ENCODE measurements at places on chromosomes 6 and 20. TPM values are rescaled to one million over a fixed set of nuclear protein-coding genes. Genes with fewer than 3 reads are reported as not detected.

DNA sequence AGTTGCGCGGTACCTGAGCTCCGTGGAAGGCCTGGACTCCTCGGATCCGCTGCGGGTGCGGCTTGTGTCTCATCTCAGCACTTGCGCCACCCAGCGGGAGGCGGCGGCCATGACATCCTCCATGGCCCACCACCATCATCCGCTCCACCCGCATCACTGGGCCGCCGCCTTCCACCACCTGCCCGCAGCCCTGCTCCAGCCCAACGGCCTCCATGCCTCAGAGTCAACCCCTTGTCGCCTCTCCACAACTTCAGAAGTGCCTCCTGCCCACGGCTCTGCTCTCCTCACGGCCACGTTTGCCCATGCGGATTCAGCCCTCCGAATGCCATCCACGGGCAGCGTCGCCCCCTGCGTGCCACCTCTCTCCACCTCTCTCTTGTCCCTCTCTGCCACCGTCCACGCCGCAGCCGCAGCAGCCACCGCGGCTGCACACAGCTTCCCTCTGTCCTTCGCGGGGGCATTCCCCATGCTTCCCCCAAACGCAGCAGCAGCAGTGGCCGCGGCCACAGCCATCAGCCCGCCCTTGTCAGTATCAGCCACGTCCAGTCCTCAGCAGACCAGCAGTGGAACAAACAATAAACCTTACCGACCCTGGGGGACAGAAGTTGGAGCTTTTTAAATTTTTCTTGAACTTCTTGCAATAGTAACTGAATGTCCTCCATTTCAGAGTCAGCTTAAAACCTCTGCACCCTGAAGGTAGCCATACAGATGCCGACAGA lies 9.9 kb downstream of the HEY2 start:
- no peak for DNase-seq

DNA sequence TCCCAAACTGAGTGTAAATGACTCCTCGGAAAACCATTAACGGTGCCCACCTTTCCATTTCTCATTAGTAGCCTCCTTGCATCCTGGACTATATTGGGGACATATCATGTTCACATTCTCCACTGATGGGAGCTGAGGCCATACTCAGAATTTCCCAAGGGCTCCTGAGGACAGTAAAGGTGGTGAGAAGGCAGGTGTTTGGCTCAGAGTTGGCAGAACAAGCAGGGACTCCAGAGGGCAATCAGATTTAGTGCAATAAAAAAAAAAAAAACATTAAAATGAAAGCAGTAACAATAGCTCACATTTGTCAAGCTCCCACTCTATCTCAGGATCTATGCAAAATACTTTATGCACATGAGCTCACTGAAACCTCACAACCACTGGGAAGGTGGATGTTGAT lies 401.4 kb downstream of the MAFB start:
- DNase-seq: no peak

- DNase-seq: no peak
Measured at GRCh38 chr6:23308166-23308565, 738.8 kb downstream of the HDGFL1 start.

- DNase-seq: peak; percentile 11
Measured at GRCh38 chr20:5859608-5860007, 90.7 kb downstream of the TRMT6 start.

DNA sequence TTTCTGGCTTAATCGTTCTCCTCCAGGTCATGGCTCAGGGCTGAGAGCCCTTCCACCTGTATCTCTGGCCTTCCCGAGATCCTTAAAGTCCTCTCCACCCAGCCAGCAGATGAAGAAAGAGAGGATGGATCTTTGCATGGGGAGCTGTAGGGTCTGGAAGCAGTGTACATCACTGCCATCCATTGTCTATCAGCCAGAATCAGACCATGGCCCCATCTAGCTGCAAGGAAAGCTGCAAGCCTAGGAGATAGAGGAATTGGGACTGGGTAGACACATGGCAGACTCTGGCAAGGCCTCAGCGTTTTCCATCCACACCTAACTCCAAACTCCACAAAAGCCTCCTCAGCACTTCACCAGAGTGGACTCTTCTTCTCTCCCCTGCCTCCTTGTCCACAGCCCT lies 113.8 kb upstream of the MAFB start:
- DNase-seq: no peak

GRCh38 chr6:48176645-48177308 lies 65.8 kb upstream of the PTCHD4 start:
- peak; percentile 48 for DNase-seq

DNA sequence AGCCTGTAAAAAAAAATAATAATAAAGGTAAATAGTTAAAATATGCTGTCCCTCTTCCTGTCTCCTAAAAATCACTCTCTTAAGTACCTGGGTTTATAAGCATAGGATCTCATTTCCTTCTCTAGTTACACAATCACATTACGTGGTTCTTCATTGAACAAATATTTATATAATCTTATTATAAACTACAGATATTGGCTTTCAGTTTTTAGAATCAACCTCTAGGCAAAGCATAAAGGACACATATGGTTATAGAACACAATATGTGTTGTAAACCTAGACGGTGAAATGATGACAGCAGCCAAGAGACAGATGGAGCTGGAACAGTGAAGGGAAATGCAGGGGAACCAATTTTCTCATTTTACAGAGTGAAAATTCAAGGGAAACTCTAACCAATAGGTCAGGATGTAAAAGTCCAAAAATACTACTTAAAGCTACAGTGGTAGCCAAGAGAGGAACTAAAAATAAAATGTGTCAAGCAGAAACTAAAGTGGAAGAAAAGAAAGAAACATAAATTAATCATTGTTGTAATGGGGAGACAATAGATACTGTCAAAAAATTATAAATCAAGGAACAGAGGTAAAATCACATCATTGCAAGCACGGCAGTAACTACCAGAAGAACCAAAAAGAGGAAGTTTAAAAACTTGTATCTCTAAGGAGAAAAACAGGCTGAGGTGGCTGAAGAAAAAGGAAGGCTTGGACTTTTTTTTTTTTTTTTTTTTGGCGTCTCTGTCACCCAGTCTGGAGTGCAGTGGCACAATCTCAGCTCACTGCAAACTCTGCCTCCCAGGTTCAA lies 82.8 kb upstream of the CDYL start:
- no peak for DNase-seq

- DNase-seq: no peak
Measured at GRCh38 chr6:43964659-43965570, 162.3 kb downstream of the MRPL14 start.

- DNase-seq: no peak
Measured at GRCh38 chr6:71299541-71300470, 11.2 kb downstream of the OGFRL1 start.

GRCh38 chr6:11346516-11346915 lies 114.0 kb upstream of the NEDD9 start:
- no peak for DNase-seq

DNA sequence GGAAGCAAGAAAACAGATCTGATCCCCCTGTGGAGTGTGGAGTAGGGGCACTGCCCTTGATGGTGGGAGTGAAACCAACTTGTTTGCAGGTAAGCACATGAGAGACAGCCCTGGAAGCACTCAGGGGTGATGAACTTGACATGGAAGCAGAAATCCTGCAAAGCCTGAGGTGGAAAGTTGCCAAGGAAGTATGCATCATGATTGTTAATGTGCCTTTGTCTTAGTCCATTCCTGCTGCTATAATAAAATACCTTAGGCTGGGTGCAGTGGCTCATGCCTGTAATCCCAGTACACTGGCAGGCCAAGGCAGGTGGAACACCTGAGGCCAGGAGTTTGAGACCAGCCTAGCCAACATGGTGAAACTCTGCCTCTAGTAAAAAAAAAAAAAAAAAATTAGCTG lies 40.2 kb upstream of the IFNGR1 start:
- DNase-seq: no peak

- no peak for DNase-seq
Measured at GRCh38 chr6:168037856-168038255, 40.4 kb downstream of the KIF25 start.

DNA sequence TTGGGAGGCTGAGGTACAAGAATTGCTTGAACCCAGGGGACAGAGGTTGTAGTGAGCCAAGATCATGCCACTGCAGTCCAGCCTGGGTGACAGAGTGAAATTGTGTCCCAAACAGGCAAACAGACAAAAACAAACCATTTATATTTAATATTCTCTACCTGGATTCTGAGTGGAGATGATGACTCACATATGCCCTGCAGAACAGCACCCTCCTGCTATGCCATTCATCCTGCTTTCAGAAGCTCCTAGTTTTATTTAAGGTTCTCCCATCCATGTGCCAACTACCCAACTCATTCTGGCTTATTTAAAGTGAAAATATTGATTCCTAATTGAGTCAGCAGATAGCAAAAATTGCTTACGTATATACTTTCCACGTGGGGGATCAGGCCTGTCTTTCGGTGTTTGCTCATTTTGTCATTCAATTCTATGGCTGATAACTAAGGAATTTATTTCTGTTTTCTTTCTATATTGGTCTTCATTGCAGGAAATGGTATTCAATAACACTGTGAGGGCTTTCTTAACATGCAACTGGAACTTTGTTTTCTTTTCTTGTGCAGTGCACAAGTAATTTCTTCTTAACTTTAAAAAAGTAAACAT lies 459.1 kb upstream of the JAG1 start:
- no peak for DNase-seq

DNA sequence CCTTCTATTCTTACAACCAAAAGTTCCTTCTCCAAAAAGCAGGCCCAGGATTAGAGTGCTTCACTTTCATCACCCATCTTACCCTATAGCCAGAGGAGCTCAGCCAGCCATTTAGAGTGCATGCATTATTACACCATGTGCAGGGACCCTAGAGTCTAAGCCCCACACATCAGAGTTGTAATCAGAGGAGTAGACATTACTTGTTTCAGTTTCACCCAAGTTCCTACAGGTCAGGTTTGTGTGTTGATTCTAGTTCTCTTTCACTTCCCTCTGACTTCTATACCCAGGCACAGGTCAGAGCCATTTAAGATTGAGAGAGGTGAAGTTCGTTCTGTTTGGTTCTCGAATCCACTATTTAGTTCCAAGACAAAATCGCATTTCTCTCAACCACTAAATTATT lies 16.3 kb upstream of the ARFGEF3 start:
- DNase-seq: no peak

DNA sequence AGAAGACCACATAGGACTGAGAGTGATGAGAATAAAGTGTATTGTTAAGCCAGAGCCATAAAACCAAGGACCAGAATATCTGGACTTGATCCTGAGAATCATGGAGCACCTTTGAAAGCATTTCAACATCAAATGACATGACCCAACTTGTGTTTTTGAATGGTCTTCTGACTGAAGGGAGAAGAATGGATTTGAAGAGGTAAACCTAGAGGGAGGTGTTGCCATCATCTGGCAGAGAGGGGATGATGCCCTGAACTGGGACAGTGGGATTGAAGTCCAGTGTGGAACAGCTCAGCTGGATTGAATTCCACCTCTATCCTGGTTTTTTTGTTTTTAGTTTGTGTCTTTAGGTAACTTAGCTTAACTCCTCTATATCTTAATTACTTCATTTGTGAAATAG lies 570.0 kb downstream of the TBC1D32 start:
- no peak for DNase-seq

DNA sequence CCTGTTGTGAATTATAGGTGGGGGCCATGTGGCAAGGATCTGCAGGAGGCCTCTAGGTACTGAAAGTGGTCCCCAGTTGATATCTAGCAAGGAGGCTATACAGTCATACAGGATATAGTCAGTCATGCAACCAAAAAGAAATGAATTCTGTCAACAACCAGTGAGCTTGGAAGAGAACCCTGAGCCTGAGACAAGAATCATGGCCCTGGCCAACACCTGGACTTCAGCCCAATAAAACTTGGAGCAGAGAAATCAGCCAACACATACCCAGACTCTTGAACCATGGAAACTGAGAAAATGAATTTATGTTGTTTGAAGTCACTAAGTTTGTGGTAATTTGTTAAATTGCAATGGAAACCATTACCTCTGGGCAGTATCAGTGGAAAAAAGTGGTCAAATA lies 370.2 kb downstream of the KIF16B start:
- DNase-seq: no peak

DNA sequence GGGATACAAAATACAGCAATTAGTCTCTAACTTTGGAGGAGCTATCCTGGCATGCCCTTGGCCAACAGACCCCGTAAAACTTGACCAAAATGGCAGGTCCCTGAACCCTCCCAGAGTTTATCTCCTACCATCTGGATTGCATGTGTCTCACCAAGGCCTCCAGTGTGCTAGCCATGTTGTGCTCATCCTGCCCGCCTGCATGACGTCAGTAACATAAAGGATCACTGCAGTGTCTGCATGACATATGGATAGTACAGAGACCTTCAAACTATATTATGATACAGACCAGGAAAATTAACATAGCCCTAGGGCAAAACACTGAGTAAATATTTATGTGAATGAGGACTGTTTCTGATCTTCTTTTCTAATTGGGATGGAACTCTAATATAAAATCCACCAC lies 25.3 kb downstream of the CPXM1 start:
- DNase-seq: no peak

GRCh38 chr20:1539816-1540419 lies 17.6 kb downstream of the SIRPD start:
- no peak for DNase-seq

- DNase-seq: no peak
Measured at GRCh38 chr6:91082311-91082832, 495.5 kb upstream of the MAP3K7 start.

GRCh38 chr6:148761527-148762011 lies 14.7 kb downstream of the UST start:
- no peak for DNase-seq

GRCh38 chr6:156474507-156475120 lies 302.6 kb upstream of the ARID1B start:
- no peak for DNase-seq

DNA sequence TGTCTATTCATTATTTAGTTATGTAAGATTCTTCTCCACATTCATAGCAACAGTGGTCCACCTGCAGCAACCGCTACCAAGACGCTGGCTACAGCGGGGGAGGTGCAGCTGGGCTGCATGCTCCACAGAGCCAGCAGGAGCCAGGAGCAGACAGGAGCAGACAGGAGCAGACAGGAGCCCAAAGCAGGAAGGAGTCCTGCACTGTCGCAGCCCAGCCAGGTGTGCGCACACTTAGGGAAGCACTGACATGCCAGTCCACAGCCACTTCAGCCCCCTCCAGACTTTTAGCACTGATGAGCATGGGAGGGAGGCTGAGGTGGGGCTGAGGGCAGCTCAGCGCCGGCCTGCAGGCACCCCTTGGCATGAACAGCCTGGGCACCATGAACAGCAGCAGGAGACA lies 19.6 kb downstream of the KIF16B start:
- no peak for DNase-seq

Gene AGER
- total RNA-seq: 0.16 TPM

Gene CLVS2
- not detected for total RNA-seq

Gene XKR7
- total RNA-seq: not detected

Gene SHLD1
- total RNA-seq: 2.0 TPM

Gene CPXM1
- total RNA-seq: 3.8 TPM

Gene DEFB124
- total RNA-seq: not detected

Gene MAPK13
- total RNA-seq: 2.3 TPM

Gene BANF2
- not detected for total RNA-seq

Gene ZSWIM3
- total RNA-seq: 4.3 TPM

Gene OSTM1
- 165 TPM for total RNA-seq
